ENCODE measurements at places on chromosomes 12 and 14.

DNA sequence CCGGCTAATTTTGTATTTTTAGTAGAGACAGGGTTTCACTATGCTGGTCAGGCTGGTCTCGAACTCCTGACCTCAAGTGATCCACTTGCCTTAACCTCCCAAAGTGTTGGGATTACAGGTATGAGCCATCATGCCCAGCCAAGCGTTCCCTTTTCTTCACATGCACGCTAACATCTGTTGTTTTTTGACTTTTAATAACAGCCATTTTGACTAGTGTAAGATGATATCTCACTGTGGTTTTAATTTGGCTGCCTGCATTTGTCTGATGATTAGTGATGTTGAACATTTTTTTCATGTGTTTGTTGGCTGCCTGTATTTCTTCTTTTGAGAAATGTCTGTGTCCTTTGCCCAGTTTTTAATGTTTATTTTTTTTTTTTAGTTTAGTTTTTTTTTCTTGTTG, 10.2 kb upstream of the YARS2 start:
- DNase-seq: no peak

GRCh38 chr14:89750908-89751392, 203.6 kb downstream of the EFCAB11 start:
- no peak for DNase-seq

- no peak for DNase-seq
These were observed 1.3 kb downstream of the POMT2 start for GRCh38 chr14:77319422-77319821.

DNA sequence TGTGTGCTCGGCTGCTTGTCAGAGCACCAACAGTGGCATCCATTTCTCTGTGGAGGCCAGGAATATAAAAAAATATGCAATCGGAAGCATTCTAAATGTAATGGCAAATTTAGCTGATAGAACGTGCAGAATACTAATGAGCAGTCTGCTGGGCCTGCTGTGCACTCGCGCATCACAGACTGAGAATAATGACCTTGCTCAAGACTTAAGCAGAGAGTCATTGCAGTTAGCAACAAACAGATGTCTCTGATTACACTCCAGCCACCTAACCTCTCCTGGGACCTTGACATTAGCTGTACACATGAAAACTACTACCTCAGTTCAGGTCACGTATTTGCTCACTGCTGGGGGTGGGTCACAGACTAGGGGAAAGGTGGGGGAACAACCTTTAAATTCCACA, 269.2 kb upstream of the DAAM1 start:
- no peak for DNase-seq

- no peak for DNase-seq
These were observed 74.6 kb upstream of the BCL11B start for GRCh38 chr14:99346470-99347080.

GRCh38 chr12:68100241-68100640, 59.3 kb downstream of the IFNG start:
- no peak for DNase-seq

DNA sequence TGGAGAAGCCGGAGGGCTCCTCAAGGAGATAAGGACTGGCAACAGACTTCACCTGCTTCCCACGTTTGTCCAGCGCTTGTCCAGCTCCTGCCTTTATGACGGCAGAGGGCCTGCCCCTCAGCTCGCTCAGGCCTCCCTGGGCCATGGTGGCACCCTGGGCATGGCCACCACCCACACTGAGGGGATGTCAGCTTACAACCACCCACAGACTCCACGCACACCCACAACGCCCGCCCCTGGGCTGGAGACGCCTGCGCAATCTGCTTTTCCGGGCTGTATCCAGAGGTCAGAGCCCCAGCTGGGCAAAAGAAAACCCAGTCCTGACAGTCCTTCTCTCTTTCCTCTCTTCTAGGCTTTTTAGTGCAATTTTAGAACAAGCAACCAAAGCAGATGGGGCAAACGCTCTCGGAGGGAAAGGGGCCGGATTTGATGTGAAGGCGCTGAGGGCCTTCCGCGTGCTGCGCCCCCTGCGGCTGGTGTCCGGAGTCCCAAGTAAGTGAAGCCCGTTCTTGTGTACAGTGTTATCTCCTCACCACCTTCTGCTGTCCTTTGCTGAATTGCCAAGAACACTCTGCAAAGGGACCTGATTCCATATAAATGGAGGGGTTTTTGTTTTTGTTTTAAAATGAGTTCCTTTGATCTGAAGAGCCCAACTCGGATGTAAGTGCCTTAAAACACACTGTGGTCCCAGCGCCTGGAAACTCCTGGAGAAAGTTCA, 337.4 kb upstream of the FKBP4 start:
- DNase-seq: no peak

- DNase-seq: no peak
These were observed 18.5 kb upstream of the GPRC5A start for GRCh38 chr12:12872934-12873275.

GRCh38 chr14:59293935-59294661, 105.6 kb downstream of the DAAM1 start:
- DNase-seq: no peak

- DNase-seq: no peak
These were observed 311.5 kb upstream of the OR4E1 start for GRCh38 chr14:21985081-21985480.

All from BE2C (cell line).